HepG2 (cell line): ENCODE measurements at places on chromosomes 1 and 21.

DNA sequence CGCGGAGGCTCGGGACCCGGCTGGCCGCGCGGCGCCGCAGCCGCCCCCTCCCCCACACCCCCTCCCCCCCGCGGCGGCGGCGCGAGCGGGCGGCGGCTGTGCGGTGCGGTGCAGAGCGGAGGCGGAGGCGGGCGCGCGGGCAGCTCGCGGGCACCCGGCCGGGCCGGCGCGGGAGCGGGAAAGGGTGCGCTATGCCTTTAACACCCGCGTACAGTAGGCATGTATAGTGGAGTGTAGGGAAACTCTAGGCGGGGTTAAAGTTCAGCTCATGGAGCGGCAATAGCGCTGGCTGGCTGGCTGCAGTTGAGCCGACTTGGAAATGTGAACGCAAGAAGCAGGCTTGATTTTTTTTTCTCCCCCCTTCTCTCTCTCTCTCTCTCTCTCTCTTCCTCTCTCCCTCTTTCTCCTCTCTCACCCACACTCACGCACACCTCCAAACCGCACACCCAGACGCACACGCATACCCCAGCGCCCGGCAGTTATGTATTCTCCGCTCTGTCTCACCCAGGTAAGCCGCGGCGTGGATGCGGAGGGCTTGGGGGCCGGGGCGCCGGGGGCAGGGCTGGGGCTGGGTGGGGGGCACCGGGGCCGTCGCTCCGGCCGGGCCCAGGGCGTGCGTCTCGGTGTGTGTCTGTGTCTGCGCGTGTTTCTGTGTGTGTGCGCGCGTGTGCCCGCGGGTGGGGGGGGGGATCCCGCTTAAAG lies at the start of gene NFIA:
Gene NFIA, plus strand, starts transcription at position 251 of the 702 bp plus-strand sequence.
- DNase-seq: peak; percentile 83

- peak; percentile 2 for DNase-seq
Measured at GRCh38 chr1:152451254-152451653, 37.2 kb upstream of the CRNN start.

- no peak for DNase-seq
Measured at GRCh38 chr1:244730153-244730933, 77.4 kb downstream of the DESI2 start.

DNA sequence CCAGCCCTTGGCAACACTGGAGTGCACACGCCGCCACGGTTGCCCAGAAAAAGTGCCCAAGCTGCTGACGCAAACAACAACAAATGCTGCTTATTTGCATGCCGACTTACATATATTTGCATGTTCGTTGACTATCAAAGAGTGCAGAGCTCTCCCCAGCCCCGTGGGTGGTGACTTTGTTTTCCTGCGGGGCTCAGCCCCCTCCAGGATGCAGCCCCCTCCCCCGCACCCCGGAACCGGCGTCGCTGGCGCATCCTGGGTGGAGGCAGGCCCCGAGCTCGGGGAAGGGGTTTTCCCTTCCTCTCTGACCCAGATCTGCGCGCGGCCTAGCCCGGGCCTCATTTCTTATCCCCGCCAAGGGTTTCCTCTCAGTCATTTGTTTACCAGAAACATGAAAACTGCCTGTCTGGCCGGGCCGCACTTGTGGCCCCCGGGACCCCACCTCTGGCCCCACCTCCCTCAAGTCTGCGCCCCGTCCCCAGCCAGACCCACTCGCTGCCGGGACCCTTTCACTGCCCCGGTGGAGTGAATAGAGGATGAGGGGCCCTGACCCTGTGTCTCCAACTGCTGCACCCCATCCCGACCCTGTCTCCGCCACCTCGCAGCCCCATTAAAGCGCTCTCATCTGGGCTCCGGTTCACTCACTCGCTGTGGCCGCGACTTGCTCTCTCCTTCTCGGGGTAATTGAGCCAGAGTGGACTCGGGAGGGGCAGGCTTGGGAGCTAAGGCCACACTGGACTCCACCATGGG lies 5.5 kb downstream of the TNFRSF25 start:
- DNase-seq: no peak

GRCh38 chr1:150165622-150166612 lies 16.2 kb downstream of the PLEKHO1 start:
- peak; percentile 39 for DNase-seq

DNA sequence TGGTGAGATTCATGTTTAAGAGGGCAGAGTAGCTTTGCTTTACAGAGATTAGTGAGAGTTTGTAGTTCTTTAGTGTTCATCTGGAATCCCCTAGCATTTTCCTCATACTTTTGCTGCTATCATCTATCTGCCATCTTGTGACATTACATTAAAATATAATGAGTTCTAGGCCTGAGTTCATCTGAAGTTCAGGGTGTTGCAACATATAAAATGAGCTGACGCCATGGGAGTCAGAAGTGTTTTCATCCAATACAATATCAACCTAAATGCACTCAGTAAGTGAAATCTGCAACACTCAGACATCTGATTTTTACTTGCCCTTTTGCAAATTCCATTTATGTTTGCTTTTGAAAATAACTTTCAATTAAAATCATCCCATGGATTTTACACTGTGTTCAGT lies 153.8 kb downstream of the NTNG1 start:
- no peak for DNase-seq

DNA sequence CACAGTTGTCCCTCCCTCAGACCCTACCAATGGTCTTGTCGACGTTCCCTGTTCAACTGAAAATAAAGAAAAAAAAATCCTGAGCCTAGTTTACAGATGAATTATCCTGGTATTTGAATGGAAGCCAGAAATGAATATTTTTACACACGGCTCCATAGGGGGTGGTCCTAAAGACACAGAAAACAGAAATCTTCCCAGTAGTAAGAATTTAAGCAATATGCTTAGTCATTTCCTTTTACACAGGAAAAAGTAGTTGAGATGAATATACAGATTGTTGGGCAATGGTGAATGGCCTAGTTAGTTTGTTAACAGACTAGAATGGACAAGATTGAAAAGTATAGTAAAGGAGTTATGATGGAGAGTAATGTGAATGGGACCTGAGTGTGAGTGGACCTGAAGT lies 67.4 kb downstream of the RGS18 start:
- DNase-seq: no peak

DNA sequence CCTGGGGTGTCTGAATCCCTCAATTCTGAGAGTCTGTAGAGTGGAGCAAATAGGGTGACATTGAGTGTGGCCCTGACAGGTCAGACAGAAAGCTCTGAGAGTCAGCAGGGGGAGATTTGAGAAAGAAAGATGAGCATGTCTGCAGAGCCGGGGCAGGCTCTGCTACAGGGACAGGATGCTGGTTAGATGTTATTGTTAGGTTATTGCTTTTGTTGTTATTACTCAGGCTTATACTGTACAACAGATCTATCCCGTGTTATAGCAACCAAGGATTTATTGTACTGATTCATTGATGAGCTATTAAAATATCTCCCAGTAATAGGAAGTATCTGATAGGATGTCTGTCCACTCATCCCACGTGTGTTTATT lies 59.5 kb downstream of the NFASC start:
- no peak for DNase-seq

DNA sequence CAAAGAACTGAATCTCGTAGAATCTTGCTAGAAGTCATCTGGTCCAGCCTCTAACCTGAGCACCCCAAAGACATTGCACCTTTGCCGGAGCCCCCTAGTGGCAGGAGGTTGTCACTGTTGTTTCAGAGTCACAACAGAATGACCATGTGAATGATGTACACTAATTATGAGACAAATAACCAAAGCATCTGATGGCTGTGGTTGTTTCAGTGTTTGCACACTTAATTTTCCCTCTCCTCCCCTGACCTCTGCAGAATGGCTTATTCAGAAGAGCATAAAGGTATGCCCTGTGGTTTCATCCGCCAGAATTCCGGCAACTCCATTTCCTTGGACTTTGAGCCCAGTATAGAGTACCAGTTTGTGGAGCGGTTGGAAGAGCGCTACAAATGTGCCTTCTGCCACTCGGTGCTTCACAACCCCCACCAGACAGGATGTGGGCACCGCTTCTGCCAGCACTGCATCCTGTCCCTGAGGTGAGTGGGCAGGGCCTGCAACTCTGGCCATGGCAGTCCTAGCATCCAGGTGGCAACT lies 26.4 kb downstream of the TRAF5 start:
- peak; percentile 79 for DNase-seq
